OCI-M1 (cell line): ENCODE measurements at places on chromosomes 12 and 14.
A peak's percentile ranks its signal among the peaks of the same experiment; 100 is the strongest.

DNA sequence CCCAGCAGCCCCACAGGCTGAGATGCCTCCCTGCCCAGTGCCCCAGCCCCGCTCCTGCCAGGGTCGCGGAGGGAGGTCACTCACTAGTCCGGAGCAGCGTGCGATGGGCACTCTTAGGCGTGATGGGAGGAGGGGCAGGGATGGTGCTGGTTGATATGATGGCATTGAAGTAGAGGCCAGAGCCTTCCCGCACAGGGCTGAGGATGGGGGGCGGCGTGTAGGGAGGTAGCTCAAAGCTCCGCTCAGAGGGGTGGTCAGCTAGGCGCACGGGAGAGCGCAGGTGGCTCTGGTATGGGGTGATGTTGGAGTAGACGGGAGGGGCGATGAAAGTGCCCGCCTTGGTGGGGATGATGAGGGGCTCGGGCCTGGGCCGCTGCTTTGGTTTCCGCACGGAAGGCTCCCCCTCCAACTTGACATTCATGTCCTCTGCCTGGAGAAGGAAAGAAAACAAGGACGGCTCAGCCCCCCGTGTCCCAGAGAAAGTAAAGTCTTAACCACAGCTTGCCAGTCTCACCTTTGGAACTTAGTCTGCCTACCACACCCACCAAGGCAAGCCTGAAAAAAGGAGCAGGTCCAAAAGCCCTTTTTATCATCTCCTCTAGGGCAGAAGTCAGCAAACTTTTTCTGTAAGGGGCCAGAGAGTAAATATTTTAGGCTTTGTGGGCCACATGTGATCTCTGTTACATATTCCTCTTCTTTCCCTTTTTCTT lies 15.5 kb upstream of the PNMA1 start:
- DNase-seq = no peak

GRCh38 chr12:105738051-105738450 lies 400.7 kb downstream of the NUAK1 start:
- no peak for DNase-seq

DNA sequence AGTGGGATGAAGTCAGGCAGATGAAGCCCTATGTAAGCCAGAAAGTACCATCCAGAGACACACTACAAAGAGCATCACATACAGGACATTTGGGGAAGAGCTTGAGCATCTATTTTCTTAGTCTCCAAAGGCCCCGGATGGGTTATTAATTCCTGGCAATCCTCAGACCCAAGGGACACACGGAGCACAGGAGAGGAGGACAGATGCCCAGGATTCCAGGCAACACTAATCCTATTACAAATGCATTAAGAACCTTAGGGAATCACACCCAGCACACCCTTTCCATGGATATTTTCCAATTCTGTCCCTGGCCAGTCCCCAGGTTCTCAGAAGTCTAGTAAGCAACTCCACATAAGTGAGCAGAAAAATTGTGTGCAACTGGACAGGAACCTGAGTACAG lies 65.9 kb downstream of the CMKLR1 start:
- DNase-seq = no peak

- DNase-seq = no peak
Measured at GRCh38 chr12:18546399-18546798, 191.4 kb downstream of the PLCZ1 start.

DNA sequence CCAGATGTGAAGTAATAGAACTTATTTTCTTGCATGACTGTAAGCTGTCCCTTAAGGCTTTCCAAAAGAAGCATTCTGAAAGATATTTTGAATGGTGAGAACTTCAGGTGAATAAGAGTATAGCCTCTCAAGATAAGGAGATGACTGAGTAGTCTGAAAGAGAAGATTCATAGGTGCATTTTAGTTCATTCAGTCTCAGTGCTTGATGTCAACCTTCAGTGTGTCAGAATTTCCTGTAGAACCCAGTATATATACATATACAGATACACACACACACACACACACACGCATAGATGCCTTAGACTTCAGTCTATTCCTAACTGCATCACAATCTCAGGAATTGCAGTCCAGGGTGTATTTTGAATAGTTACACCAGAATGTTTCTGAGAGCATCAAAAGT lies 7.4 kb downstream of the BICDL1 start:
- no peak for DNase-seq

- DNase-seq = no peak
Measured at GRCh38 chr12:81147292-81147919, 69.5 kb downstream of the ACSS3 start.

- DNase-seq = peak; percentile 9
Measured at GRCh38 chr12:64255249-64255648, 33.2 kb upstream of the KICS2 start.

DNA sequence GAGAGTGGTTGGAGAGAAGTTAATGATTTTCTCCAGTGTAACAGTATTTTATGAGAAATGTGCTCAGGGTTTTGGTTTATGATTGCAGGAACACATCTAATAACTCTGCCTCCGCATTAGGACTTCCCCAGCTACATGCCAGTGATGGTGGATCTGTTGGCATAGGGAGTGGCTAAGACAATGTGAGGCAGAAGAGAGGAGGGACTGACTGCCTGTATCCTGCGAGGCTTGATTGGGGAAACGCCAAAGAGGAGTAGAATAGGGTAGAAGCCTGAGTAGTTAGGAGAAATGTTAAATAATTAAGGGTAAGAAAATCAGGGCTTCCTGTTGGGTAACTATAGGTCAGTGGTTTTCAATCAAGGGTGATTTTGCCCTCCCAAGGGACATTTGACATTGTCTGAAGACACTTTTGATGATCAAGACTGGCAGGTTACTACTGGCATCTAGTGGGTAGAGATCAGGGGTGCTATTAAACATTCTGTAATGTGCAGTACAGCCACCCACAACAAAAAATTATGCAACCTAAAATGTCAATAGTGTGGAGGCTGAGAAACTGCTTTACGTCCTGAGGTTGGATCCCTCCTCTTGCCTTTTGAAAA lies 12.8 kb downstream of the TDG start:
- no peak for DNase-seq

- peak; percentile 55 for DNase-seq
Measured at GRCh38 chr12:9721394-9722092, 11.4 kb downstream of the CLECL1 start.

- peak; percentile 60 for DNase-seq
Measured at GRCh38 chr12:81644503-81644902, 114.6 kb downstream of the PPFIA2 start.

- DNase-seq = no peak
Measured at GRCh38 chr14:90194706-90195105, 61.6 kb upstream of the PSMC1 start.

DNA sequence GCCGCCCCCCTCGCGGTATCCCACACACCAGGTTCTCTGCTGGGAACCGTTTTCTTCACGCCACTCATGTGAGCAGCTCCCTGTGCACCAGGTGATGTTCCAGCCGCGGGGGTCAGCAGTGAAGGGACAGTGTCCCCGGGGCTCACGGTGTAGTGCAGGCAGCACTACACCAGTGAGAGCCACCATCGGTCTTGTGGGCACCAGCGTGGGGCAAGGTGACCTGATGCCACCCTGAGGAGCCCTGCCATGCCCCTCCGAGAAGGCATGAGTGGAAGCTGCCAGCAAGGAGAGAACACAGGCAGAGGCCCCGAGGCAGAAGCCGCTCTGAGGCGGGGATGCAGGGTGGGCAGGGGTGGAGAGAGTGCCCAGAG lies 11.5 kb upstream of the FBRSL1 start:
- no peak for DNase-seq

GRCh38 chr12:117026343-117026742 lies 72.9 kb downstream of the TESC start:
- no peak for DNase-seq

DNA sequence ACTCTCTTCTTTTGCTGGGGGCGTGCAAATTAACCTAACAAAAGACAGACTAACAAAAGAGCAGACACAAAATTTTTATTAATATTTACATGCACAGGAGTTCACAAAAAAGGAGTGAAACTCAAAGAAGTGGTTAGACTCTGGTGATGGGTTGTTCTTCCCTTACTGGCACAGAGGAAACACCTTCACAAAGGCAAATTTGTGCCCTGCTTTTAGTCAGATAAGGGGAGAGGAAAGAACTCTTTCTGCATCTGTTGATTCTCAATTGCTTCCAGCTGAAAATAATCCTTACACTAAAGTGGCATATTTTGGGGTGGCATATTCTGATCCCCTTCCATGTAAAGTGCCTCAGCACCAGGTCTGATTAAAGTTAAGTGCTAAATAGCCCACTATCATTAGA lies 190.2 kb upstream of the AMIGO2 start:
- no peak for DNase-seq

DNA sequence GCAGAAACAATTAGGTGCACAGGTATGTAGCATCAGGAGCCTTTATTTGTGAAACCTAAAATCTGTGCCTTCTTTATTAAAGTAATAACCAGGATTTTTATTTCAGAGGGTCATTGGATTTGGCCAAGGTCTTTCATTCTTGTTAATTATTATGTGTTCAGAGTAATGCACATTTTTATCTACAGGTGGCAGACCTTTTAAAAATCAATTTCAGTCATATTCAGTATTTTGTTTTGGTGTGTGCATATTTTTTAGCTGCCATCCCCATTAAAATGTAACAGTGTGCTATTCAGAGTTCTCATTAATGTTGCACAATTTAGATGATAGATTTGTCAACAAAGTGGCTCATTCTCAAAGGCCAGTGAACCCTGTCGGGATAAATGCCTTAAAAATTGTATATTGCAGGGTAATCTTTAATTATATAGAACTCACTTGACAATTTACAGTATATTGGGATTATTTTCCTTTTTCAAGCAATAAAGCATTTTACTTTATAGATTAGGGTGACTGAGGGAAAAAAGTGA lies 319.3 kb upstream of the SOX5 start:
- DNase-seq = no peak

DNA sequence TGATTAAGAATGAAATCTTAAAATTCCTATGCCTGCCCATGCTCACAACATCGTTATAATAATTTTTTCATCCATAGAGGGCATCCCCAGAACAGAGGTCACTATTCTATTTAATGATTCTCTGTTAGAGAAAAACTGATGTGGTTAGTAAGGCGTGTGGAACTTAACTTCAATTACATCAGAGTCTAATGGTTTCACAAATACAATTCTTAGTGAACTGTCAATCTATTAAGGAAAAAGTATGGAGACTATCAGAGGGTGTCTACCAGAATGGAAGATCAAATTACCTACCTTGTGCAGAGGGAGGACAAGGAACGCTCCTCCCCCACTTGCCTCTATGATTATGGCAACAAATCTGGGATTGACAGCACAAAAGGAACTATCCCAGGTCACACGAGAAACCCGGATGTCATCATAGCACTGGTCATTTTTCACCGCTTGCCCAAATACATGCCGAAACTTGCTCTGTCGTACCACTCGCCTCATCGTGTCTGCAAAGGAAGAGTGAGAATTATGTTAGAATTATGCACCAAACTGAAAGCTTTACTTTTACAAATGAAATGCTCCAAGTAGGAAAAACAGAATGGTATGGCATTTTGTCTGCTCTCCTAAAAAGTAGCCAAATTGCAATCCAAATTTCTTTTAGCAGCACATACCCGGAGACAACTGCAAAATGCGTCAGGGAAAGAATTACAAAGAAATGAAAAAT lies 30.3 kb downstream of the CORO1C start:
- no peak for DNase-seq

DNA sequence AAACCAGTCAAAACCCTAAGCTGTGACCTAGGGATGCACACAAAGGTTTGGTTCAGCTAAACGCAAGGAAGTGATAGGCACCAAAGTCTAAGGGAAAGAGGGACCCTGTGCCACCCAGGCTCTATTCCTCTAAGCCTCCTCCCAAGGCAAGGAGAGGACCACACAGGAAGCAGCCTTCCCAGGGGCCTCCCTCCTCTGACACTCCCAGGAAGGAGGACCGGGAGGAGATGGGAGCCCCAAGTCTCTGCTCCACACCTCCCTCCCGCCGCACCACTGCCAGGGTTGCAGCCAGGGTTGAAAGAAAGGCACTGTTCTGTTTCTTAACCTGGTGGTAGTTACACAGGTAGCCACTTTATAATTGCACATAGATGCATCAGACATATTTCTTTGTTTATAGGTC lies 21.9 kb downstream of the TCHP start:
- no peak for DNase-seq

- no peak for DNase-seq
Measured at GRCh38 chr12:18905134-18905533, 167.2 kb downstream of the CAPZA3 start.

DNA sequence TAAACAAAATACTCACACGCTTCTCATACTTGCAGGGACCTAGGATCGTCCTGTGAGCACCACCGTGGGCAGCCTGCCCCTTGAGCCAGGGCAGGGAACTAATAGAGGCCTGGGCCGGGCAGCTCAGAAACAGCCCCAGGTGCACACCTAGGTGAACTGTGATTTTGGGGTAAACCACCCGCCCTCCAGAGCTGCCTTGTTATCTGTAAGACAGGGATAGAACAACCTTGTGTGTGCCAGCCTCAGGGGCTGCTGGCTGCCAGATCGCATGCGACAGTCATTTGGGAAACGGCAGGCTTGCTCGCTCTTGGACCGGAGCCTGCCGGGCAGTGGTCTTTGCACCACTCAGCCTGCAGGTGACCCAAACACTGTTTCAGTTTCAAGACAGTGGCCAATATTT lies 86.8 kb downstream of the ADGRD1 start:
- no peak for DNase-seq

DNA sequence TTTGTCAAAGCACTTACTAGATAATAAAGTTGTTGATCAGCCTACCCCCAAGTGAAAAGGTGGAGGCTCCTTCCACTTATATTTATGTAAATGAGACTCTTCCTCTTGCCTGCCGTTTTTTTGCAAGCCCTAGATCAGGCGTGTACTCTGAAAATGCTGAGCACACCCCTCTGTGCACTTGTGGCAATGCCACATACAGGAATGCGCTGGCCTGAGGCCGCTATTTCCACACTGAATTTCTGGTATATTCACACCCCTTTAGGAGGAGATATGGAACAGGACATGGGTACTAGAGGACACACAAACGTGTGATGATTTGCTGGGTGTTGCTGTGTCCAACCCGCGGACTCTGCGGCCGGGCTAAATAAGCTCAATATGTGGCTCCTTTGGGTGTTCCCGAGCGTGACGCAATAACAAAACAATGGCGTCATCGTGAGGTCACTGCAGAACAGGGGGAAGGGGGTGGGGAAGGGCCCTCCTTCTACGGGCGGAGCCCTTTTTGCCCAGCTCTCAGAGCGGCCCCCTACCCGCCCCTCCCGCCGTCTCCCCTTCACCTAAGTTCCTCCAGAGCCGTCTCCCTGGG lies 554 bp upstream of the TSPAN31 start:
- peak; percentile 97 for DNase-seq

DNA sequence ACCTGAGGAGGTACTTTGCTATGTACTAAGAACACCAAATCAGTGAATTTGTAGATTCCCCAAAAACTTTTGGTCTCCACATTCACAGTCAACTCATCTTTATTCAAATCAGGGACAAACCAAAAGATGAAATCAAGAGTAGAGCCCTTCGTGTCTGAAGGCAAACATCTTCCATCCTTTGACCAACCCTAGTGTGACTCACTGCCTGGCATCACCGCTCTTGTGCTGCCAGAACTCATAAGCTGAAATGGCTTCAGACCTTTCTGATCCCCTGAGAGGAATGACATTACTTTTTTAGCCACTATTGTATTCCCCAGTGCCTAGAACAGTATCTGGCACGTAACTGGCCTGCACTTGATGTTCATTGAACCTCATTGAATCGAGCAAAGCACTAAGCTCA lies 50.1 kb downstream of the GOLGA5 start:
- DNase-seq = no peak
